ENCODE measurements at places on chromosomes 13 and 19.

- peak; percentile 90 for DNase-seq
Observed at GRCh38 chr13:114142640-114143490, 10.4 kb upstream of the RASA3 start.

DNA sequence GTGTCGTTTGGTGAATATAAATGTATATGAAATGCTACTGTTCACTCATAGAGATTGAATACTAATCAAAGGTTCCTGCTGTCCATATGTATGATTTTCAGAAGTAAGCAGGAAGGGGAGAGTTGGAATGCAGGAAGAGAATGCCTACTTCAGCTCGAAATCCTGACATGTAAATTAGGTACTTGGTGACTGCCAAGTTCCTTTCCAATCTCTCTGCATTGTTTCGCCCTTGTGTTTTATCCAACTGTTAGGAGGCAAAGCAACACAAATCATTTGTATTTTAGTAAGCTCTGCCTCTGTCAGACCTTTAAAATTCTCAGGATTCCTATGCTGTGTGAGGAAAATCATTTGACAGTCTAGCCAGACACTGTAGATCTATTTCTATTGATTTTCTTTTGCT is 9.0 kb downstream of the STARD13 start:
- DNase-seq = no peak

- no peak for DNase-seq
Observed at GRCh38 chr13:62524498-62524897, 1108.8 kb upstream of the PCDH20 start.

- DNase-seq = no peak
Observed at GRCh38 chr19:54094426-54095000, 6.1 kb downstream of the OSCAR start.

GRCh38 chr19:14127176-14127575 is 9.2 kb downstream of the ASF1B start:
- no peak for DNase-seq

- DNase-seq = no peak
Observed at GRCh38 chr19:40512473-40513344, 45.9 kb downstream of the SPTBN4 start.

DNA sequence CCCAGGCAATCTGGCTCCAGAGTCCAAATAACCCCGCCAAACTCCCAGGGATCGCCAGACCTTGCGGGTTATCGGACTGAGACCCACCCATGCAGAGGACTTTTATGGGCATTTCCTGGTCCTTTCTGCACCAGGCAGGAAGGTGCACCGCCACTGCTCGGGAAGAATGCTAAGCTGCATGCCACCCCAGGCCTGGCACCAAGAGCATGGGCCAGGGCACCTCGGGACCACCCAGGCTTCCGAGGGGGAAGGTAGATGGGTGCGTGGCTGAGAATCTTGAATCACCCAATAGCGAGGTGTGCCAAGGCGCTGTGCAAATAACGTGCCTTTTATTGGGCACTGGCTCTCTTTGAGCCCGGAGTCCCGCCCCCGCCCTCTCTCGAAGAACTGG is 422 bp upstream of the ZNF575 start:
- DNase-seq = no peak
